ENCODE measurements at places on chromosomes 1 and 21. TPM values are rescaled to one million over a fixed set of nuclear protein-coding genes. Genes with fewer than 3 reads are reported as not detected.
A peak's percentile ranks its signal among the peaks of the same experiment; 100 is the strongest.

DNA sequence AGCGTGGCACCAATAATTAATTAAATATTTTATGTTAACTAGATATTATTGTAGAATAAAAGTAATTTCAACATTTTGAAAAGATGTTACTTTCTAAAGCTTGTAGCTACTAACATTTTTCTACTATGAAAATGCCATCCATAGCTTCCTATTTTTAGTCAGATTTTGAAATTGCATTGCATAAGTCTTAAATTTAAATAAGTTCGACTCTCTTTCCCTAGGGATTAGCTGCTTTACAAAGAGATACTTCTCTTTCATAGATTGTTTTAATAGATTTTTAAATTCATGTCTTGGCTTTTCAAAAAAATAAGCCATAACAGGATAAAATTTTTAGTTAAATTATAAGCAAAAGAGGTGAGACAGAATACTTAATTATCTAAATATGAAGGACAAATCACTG, 1279.6 kb downstream of the KCNT2 start:
- H3K27me3 ChIP-seq: no peaks in the 10 kb centered on the region
- H3K4me3 ChIP-seq: no peak overlapping the region
- peaks cover 7% of the 10 kb centered on the region for H3K4me1 ChIP-seq
- no peak for DNase-seq

DNA sequence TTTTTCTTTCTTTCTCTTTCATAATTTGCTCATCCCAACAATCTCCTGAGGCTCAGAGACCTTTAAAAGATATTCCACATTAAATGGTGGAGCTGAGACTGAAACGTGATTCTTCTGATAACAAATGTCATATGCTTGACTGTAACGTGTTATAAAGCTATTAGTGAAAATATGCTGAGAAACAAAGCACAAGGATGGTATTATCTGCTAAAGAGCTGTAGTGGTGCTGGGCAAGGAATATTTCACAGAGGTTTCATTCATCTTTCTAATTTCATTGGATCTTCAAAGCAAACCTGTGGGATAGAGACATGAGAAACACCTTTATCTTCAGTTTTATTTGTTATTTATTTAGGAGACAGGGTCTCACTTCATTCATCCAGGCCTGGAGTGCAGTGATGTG, 98.1 kb upstream of the WLS start:
- peak overlapping the region; percentile 14 for H3K27ac ChIP-seq
- no peaks in the 10 kb centered on the region for H3K27me3 ChIP-seq
- H3K36me3 ChIP-seq: no peaks in the 10 kb centered on the region
- H3K4me1 ChIP-seq: peaks cover 40% of the 10 kb centered on the region

GRCh38 chr1:64472805-64473204, 2.9 kb downstream of the CACHD1 start:
- no peak for DNase-seq
- no peaks in the 10 kb centered on the region for H3K36me3 ChIP-seq
- H3K27ac ChIP-seq: no peak overlapping the region
- peak overlapping the region; percentile 42 for H3K4me3 ChIP-seq
- H3K27me3 ChIP-seq: peaks cover 6% of the 10 kb centered on the region

DNA sequence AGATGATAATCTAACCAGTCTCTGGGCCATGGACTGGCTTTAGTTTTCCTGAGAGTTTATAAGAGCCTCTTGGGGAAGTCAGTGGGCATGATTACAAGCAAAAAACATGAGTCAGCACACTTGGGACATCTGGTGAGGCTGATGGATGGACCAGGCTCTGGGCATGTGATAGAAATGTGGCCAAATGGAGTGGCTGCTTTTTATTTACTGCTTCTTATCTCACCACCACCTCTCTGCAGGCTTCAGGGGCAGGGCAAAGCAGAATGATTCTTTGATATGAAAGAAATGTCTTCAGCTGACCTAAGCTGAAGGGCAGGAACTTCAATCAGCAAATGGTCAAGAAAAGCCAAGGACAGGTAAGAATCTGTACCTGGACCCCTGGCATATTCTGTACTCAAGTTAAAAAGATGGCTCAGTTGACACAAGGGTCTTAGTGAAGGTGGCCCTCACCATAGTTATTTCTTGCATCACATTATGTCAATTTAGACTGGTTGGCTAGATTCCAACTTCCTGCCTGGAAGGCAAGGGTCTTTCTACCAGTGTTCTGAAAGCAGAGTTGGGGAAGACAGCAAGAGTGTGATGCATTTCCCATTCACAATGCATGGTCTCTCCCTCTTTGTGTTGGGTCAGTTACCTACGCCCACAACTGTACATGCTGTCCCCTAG, 162.8 kb downstream of the FASLG start:
- H3K27me3 ChIP-seq: peaks cover 2% of the 10 kb centered on the region
- no peak overlapping the region for H3K27ac ChIP-seq
- DNase-seq: no peak
- peaks cover 10% of the 10 kb centered on the region for H3K4me1 ChIP-seq
- no peak overlapping the region for H3K4me3 ChIP-seq

GRCh38 chr1:229819091-229819490, 193.0 kb downstream of the URB2 start:
- H3K4me3 ChIP-seq: no peak overlapping the region
- no peak for DNase-seq
- H3K27me3 ChIP-seq: peaks cover 12% of the 10 kb centered on the region
- H3K36me3 ChIP-seq: no peaks in the 10 kb centered on the region
- H3K27ac ChIP-seq: no peak overlapping the region

DNA sequence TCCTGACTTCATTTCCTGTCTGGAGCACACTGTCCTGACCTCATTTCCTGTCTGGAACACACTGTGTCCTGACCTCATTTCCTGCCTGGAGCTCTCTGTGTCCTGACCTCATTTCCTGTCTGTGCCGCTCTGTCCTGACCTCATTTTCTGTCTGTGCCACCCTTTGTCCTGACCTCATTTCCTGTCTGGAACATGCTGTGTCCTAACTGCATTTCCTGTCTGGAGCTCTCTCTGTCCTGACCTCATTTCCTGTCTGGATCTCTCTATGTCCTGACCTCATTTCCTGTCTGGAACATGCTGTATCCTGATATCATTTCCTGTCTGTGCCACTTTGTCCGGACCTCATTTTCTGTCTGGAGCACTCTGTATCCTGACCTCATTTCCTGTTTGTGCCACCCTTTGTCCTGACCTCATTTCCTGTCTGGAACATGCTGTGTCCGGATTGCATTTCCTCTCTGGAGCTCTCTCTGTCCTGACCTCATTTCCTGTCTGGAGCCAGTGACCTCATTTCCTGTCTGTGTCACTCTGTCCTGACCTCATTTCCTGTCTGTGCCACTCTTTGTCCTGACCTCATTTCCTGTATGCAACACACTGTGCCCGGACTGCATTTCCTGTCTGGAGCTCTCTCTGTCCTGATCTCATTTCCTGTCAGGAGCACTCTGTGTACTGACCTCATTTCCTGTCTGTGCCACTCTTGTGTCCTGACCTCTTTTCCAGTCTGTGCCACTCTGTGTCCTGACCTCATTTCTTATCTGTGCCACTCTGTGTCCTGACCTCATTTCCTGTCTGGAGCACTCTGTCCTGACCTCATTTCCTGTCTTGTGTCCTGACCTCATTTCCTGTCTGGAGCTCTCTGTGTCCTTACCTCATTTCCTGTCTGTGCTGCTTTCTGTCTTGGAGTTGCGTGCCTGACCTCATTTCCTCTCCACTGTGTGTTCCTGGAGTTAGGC, 27.6 kb downstream of the SKI start:
- H3K36me3 ChIP-seq: peaks cover 5% of the 10 kb centered on the region
- no peak overlapping the region for H3K4me3 ChIP-seq
- no peak overlapping the region for H3K27ac ChIP-seq
- H3K27me3 ChIP-seq: no peaks in the 10 kb centered on the region

- peaks cover 34% of the 10 kb centered on the region for H3K4me1 ChIP-seq
- H3K36me3 ChIP-seq: peaks cover 29% of the 10 kb centered on the region
- no peak for DNase-seq
- no peaks in the 10 kb centered on the region for H3K27me3 ChIP-seq
- H3K27ac ChIP-seq: no peak overlapping the region
Observed at GRCh38 chr1:109625176-109625575, 5.5 kb downstream of the AMPD2 start.

DNA sequence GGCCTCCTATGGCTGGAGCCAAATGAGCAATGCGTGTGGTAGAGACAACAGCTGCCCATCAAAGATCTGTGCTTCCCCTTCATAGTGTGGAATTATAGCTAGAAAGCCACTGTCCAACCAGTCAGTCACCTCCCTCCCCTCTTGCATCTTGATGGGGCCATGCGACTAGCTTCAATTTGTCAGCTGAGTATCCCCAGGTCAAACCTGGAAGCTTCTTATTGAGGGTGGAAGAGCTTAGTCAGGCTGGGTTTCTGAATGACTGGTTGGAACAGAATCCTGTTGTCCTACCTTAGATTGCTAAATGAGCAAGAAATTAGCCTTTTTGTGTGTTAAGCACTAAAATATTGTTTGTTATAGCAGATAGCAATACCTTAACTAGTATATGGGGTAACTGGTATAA, 625.4 kb downstream of the PTPRC start:
- H3K4me1 ChIP-seq: peaks cover 2% of the 10 kb centered on the region
- no peak overlapping the region for H3K4me3 ChIP-seq
- H3K36me3 ChIP-seq: peaks cover 2% of the 10 kb centered on the region
- DNase-seq: no peak
- H3K27ac ChIP-seq: no peak overlapping the region

DNA sequence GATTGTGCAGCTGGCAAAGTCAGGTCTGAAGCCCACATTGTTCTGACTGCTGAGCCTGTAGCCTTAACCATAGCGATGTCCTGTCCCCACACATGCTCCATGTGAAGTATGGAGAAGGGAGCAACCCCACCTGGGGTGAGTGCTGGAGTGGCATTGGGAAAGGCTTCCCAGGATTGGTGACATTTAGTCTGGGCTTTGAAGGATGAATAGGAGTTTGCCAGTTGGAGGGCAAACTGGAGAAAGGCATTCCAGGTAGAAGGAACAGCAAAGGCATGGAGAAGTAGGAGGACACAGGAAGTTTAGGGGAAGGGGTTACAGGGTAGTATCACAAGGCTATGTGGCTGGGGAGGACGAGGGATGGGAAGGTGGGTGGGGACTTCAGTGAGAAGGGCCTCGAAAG, 7.3 kb upstream of the LDLRAP1 start:
- H3K4me1 ChIP-seq: peaks cover 3% of the 10 kb centered on the region
- no peaks in the 10 kb centered on the region for H3K36me3 ChIP-seq
- no peak for DNase-seq
- no peak overlapping the region for H3K4me3 ChIP-seq

DNA sequence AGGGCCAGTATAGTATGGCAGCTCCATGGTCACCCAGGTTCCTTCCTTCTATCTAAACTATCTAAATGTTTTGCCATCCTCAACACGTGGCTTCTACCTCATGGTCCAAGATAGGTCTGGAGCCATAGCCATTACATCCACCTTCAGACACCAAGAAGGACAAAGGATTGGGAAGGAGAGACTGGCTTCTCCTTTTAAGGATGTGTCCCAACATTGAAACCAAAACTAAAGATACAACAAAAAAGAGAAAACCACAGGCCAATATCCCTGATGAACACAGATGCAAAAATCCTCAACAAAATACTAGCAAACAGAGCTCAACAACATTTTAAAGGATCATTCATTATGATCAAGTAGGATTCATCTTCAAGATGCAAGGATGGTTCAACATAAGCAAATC, 24.8 kb downstream of the HSD11B1 start:
- peaks cover 40% of the 10 kb centered on the region for H3K27me3 ChIP-seq
- no peak overlapping the region for H3K27ac ChIP-seq
- no peak for DNase-seq
- no peaks in the 10 kb centered on the region for H3K36me3 ChIP-seq
- no peak overlapping the region for H3K4me3 ChIP-seq

- H3K27ac ChIP-seq: no peak overlapping the region
- peaks cover 44% of the 10 kb centered on the region for H3K36me3 ChIP-seq
- DNase-seq: no peak
- H3K4me1 ChIP-seq: no peaks in the 10 kb centered on the region
Observed at GRCh38 chr1:228299211-228299610, 91.4 kb downstream of the OBSCN start.

GRCh38 chr1:180311011-180311730, 81.1 kb downstream of the LHX4 start:
- no peak overlapping the region for H3K27ac ChIP-seq
- H3K4me3 ChIP-seq: no peak overlapping the region
- peaks cover 39% of the 10 kb centered on the region for H3K4me1 ChIP-seq
- DNase-seq: no peak
- peaks cover 4% of the 10 kb centered on the region for H3K36me3 ChIP-seq

- peak overlapping the region; percentile 81 for H3K27ac ChIP-seq
- peak; percentile 19 for DNase-seq
- H3K27me3 ChIP-seq: no peaks in the 10 kb centered on the region
- no peaks in the 10 kb centered on the region for H3K36me3 ChIP-seq
- no peak overlapping the region for H3K4me3 ChIP-seq
- peaks cover 30% of the 10 kb centered on the region for H3K4me1 ChIP-seq
Observed at GRCh38 chr1:17199267-17200044, 5.5 kb upstream of the PADI1 start.

GRCh38 chr1:2463396-2463795, 12.7 kb upstream of the PLCH2 start:
- H3K4me3 ChIP-seq: no peak overlapping the region
- H3K27me3 ChIP-seq: peaks cover 10% of the 10 kb centered on the region
- peaks cover 3% of the 10 kb centered on the region for H3K4me1 ChIP-seq
- no peak overlapping the region for H3K27ac ChIP-seq
- DNase-seq: no peak

GRCh38 chr1:114289306-114289705, 135.6 kb upstream of the SYT6 start:
- no peaks in the 10 kb centered on the region for H3K36me3 ChIP-seq
- no peak overlapping the region for H3K27ac ChIP-seq
- H3K4me3 ChIP-seq: no peak overlapping the region
- H3K4me1 ChIP-seq: peaks cover 28% of the 10 kb centered on the region
- DNase-seq: no peak

DNA sequence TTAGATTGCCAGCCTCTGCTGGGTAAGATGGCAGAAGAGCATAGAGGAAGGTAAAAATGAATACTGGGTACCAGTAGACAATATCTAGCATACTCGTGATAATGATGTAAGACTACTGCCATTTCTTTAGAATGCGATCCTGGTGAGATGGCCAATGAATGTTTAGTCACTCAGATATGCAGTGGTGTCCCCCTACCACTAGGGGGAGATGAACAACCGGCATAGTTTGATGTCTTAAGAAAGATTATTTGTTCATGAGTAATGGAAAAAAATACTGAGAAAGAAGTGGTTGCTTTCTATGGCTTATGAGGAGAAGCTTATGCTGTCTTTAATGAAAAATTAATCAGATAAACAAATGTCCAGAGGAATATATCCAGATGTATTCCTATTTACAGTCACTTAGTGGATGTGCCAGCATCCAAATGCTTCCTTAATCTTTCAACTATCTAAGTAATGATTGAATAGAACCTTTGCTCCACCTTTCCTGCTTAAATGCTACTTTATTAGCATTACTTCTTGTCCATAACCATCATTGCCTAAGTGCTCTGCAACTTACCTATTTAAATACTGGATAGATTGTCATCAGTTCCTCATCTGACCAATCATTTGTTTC, 256.6 kb downstream of the ST6GALNAC3 start:
- peak overlapping the region; percentile 34 for H3K27ac ChIP-seq
- no peaks in the 10 kb centered on the region for H3K36me3 ChIP-seq
- no peak for DNase-seq
- no peak overlapping the region for H3K4me3 ChIP-seq
- H3K4me1 ChIP-seq: peaks cover 13% of the 10 kb centered on the region
- no peaks in the 10 kb centered on the region for H3K27me3 ChIP-seq

The ATP1A4 gene
- not detected for total RNA-seq

The ZBTB7B gene
- 42.9 TPM for total RNA-seq

The KRTAP12-4 gene
- total RNA-seq: not detected

The C1QC gene
- not detected for total RNA-seq

The POU2F1 gene
- 13.2 TPM for total RNA-seq

The PUM1 gene
- total RNA-seq: 110 TPM

The COL24A1 gene
- 2.8 TPM for total RNA-seq

The SEMA6C gene
- 9.2 TPM for total RNA-seq

The CYP4X1 gene
- 1.1 TPM for total RNA-seq

All from chondrocyte (in vitro differentiated cells).